Left forelimb (tissue), 1 donor: ENCODE measurements at places on chromosomes 2 and 18.

GRCh38 chr2:213199871-213200270, 48.5 kb upstream of the IKZF2 start:
- DNase-seq, result no peak

DNA sequence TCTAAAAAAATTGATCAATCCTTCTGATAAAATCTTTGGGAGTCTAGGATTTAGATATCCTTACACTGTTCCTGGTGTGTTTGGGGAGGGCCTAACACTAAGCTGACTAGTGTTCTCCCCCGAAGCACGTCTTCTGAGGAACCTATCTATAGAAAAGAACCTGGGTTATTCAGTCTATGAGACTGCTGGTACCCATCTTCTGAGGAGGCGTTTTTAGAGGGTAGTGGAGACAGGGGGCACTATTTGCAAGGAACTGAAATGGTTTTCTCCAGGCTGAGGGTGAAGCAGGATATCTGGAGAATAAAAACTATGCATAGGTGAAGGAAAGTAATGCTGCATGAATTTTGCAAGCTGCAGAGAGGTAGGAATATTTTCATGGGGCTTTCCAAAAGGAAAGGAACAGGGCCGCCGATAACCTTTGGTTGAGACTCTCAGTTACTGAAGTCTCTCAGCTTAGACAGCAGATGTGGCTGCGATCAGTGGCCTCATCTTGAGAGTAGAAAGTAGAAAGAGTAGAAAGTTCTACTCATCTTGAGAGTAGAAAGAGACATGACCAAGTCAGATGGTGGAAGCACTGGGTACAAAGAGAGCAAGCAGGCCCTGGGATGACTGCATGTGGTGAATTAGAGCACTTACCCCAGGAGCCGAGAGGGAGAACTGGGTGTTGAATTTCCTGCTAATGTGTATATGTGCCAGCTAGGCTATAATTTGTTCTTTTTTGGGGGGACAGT, 31.8 kb upstream of the KCNE4 start:
- no peak for DNase-seq

GRCh38 chr2:204530464-204530805, 14.8 kb upstream of the PARD3B start:
- DNase-seq, result no peak

GRCh38 chr18:7766817-7767216, 199.7 kb downstream of the PTPRM start:
- DNase-seq, result no peak

GRCh38 chr2:30653847-30654246, 153.4 kb downstream of the CAPN13 start:
- DNase-seq, result no peak

DNA sequence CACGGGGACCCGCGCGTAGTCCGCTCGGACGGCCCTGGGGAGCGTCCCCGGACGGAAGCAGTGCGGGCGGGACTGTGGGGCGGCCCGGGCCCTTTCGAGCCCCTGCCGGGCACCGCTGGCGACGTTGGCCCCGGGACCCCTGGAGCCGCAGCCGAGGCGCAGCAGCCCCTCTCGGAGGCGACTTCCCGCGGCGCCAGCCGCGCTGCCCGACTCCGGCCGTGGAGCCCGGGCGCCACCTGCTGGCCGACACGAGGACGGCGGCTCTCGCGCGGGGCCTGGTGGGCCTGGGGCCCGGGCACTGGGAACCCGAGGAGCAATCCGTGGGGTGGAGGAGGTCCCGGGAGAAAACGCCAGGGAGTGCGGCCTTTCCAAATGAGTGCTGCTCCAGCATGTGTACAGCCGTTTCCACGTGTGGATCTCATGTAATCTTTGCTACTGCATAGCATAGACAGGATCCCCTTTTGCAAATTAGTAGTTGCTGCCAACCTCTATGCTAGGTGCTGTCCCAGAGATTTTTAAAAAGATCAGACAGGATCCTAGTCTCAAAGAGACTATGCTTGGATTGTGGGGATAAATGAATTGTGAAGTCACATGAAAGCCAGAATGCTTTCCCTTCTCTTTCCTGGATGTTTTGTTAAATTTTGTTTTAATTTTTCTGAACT, 4.0 kb downstream of the ID2 start:
- peak; percentile 88 for DNase-seq

- no peak for DNase-seq
Measured at GRCh38 chr18:62784966-62785413, 69.6 kb downstream of the PHLPP1 start.

DNA sequence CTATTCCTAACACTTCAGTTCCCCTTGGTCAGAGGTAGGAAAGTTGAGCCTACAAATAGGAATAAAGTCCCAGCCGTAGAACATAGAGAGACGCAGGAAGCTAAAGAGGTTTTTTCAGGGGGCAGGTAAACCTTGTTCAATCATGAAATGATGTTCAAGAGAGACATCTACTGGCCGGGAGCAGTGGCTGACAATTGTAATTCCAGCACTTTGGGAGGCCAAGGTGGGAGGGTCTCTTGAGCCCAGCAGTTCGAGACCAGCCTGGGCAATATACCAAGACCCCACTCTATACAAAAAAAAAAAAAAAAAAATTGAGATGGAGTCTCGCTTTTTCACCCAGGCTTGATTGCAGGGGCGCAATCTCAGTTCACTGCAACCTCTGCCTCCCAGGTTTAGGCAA, 66.7 kb upstream of the DNAJC10 start:
- no peak for DNase-seq

DNA sequence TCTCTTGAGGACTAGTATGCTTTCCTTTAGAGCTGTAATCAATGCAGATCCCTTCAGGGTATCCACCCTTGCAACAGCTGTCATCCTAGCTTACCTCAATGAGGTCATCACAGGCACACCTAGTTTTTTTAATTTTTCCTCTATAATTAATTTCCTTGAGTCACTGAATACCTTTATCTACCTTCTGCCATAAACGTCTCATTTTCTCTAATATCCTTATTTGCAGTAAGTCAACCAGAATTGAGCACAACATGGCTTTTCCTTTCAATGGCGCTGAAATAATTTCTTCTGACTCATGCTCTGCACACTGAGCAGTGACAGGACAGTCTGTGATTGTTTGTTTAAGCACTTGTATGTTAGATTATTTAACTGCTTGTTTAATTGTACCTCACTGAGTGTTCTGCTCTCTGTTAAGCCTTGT, 49.4 kb downstream of the ETAA1 start:
- DNase-seq, result no peak

GRCh38 chr2:8086796-8087479, 594.9 kb upstream of the ID2 start:
- no peak for DNase-seq
